Tibial artery (tissue), 4 donors: ENCODE measurements at places on chromosomes 5 and 9.
A peak's percentile ranks its signal among the peaks of the same experiment; 100 is the strongest.

DNA sequence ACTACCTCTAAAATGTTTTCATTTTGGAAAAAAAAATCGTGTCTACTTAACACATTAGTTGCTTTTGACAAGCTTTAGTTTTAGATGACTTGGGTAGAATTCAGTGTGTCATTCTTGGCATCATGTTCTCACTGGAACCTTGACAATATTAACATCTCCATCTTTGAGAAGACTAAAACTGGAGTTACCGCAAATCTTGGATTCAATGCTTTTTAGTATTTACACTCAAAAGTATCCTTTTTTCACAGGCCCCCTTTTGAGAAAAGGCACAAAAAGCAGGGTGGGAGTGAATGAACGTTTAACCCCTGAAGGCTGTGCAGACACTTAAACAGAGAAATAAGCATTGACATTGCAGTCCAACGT is 549.1 kb downstream of the CSNK1G3 start:
- no peak for DNase-seq

GRCh38 chr9:18360005-18360404 is 113.9 kb upstream of the ADAMTSL1 start:
- DNase-seq: no peak

DNA sequence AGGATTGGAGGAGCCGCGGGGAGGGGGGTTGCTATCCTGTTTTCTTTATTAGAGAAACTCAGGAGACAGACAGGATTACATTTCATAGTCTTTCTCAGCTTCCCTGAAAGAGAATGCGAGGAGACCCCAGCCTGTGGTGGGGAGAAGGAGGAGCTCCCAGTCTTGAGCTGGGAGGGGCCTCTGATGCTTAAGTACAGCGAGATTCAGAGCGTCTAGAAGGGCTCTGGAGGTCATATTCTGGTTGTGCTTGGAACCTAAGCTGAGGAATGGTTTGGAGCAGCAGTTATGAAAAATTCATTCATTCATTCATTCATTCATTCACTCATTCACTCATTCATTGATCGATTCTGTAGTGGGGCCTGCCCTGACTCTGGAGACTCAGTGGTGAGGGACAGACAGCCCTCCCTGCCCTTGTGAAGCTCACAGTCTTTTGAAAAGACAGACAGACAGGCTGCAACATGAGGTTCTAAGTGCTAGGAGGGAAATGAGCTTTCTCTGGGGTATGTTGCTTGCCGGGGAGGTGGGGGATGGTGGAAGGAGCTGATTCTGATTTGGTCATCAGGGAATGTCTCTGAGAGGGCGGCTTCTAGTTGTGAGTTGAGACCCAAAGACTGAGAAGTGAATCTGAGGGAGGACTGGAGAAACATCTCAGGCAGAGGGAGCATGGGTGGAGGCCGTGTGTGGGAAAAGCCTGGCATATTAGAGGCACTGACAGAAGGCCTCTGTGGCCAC is 2.5 kb upstream of the SPRY4 start:
- DNase-seq: no peak

DNA sequence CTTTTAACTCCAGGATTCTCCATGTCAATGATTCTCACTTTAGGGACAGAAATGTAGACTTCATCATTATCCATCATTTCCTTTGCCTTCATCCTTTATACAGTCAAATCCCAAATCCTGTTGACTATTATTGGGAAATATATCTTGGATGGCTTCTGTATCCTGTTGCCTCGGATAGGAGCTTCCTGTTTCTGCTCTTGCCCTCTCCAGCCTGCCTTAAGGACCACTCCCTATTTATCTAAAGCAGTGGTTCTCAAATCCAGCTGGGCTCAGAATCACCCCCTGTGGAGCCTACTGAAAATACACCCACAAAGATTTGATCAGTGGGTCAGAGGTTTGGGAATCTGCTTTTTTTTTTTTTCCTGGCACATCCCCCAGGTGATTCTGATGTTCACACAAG is 8.5 kb downstream of the AFAP1L1 start:
- DNase-seq: no peak

- DNase-seq: no peak
These were observed 142.5 kb downstream of the DENND1A start for GRCh38 chr9:123787416-123787815.

DNA sequence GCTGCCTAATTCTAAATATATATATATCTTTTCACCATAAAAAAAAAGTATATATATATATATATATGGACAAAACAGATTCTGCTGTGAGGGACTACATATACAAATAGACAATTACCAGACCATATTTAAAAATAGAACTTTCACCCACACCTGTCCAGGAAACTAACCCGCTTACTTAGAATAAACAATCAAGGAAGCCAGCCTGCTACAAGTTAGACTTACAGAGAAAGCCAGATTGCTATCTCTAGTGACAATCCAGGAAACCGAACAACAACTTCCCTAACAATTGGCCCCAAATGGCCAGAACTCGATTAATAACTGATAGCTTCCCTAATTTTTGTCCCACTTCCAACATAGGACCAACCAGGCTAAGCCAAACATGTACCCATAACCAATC is 5.9 kb downstream of the GLDC start:
- no peak for DNase-seq

GRCh38 chr9:135857843-135858242 is 49.5 kb downstream of the CAMSAP1 start:
- DNase-seq: no peak

DNA sequence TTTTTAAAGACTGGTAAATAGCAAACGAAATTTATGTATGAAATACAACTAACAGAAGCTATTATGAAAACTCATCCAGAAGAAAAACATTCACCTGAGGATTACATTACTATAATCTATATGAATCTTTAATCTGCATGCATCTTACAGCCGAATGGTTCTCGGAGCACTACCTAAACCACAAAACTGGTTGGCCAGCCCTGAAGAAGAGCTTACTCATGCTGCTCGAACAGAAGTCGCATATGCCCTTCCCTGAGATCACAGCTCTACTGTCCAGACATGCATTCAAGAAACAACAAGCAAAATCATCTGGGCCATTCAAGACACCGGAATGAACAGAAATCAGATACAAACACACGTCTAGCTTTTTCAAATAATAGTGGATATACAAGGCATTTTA is 931.0 kb upstream of the DMAC1 start:
- no peak for DNase-seq

DNA sequence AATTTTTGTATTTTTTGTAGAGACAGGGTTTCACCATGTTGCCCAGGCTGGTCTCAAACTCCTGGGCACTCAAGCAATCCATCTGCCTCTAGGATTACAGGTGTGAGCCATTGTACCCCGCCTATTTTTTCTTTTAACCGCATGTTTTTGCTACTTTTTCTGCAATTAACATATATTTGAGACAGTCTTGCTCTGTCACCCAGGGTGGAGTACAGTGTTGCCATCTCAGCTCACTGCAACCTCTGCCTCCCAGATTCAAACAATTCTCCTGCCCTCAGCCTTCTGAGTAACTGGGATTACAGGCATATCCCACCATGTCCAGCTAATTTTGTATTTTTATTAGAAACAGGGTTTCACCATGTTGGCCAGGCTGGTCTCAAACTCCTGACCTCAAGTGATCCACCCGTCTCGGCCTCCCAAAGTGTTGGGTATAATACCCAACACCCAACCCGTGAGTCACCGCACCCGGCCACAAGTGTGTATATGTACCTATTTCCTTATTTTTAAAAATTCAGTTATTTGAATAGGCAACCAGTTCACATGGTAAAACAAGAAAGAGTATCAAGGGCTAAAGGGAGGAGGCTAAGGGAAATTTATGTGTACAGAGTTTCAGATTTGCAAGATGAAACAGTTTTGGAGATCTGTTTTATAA is 13.3 kb downstream of the PHAX start:
- no peak for DNase-seq

GRCh38 chr9:87402537-87402936 is 95.1 kb upstream of the DAPK1 start:
- no peak for DNase-seq

DNA sequence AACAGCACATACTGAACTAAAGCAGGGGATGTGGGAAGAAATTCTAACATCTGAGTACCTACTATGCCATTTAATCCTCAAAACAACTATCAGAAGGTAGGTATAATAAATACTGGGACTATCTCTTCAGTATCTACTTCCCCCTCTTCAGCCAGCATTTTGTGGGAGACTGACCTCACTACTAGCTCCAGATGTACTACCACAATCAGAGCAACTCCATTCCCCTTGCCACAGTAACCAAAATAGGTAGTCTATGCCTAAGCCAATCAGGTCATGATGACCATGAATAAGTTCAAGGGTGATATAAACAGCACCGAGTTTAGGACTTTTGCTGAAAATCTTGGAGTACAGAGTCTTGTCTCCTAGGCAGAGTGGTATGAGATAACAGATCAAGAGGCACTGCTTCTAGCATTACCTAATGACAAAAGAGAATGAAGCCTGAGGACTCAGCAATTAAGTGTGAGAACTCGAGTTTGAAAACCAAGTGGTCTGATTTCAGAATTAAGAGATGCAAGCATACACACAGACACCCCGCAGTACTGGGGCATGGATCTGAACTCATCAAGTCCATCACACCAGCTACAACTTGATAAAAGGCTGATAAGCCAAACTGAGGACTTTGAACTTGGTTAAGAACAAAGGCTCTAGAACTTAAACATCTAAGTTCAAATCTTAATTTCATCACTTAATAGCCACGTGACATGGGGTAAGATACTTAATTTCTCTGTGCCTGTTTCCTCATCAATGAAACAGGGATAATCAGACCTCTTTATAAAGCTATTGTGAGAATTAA is 9.7 kb downstream of the FNIP1 start:
- no peak for DNase-seq

GRCh38 chr9:128634651-128635262 is 21.9 kb downstream of the DYNC2I2 start:
- no peak for DNase-seq

- DNase-seq: no peak
These were observed 53.3 kb upstream of the FAM169A start for GRCh38 chr5:74919487-74919886.

DNA sequence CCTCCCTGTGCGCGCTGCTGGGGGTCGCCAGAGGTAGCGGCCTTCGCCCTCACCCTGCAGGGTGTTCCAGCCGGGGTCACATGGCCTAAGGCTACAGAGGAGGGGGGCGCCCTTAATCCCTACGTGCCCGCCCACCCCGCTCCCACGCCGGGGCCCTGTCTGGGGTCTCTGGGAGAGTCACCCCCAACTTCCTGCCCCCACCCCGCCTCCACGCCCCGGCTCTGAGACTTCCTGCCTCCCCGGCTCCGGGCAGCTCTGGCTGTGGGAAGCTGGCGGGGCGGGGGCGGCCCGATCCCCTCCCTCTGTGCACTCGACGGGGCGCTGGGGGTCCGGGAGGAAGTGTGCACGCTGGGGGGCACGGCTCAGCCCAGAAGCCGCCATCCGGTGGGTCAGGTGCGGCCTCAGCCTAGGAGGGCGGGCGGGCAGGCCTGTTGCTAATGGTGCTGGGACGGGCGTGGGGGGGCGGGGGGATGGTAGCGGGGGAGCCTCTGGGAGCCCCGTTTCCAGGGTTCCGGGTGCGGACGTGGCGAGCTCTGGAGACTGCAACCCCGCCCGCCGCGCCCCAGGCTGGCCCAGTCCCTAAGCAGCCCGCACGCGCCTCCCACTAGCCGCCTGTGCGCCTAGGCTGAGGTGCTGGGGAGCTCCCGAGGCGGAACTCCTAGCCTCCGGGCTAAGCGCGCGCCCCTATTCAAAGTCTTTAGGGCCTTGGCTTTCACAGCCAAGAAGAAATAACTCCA is 61.6 kb downstream of the CXXC5 start:
- no peak for DNase-seq

DNA sequence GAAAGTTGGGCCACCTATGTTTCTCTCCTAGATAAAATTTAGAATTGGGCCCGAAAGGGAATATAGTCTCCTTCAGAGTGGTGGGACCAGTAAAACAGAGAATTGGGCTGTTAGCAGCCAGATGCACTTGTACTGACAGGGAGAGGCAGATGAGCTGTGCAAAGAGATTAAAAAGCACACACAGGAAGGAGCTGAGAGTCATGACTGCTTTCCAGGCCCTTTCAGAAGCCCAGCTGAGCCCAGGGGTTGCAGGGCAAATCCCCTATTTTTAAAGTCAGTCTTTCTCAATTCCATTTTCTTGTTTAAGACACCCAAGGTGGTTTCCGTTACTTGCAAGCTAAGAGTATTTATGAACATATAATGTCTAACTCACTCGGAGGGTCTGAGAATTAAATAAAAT is 130.4 kb downstream of the PRELID2 start:
- no peak for DNase-seq

GRCh38 chr9:110255463-110256379 is 586 bp downstream of the TXN start:
- peak; percentile 85 for DNase-seq

GRCh38 chr5:141503681-141504080 is 14.8 kb downstream of the PCDHGC5 start:
- no peak for DNase-seq

DNA sequence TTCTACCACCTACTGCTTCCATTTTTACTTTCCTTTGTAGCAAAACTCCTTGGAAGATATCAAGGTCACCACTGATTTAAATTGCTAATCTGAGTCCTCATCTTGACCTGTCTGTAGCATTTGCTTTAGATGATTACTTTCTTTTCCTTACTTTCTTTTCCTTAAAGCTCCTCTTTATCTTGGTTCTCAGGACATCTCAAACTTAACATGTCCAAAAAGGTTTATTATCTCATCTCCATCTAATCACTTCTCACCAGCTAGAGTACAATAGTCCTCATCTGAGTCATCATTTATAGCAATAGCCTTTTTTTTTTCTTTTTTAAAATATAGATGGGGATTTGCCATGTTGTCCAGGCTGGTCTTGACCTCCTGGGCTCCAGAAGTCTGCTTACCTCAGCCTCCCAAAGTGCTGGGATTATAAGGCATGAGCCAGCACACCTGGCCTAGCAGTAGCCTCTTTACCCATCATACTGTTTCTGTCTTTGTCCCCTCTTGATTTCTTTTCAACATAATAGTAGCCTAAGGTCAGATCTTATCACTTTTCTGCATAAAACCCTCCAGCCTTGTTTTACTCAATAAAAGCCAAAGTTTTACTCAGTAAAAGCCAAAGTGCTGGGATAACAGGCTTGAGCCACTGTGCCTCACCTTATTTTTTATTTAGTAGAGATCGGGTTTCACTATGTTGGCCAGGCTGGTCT is 32.9 kb upstream of the GPR21 start:
- DNase-seq: no peak

GRCh38 chr5:80481019-80481893 is 6.6 kb upstream of the FAM151B start:
- DNase-seq: no peak

- DNase-seq: no peak
These were observed 12.5 kb downstream of the SH3RF2 start for GRCh38 chr5:145948921-145949320.

GRCh38 chr5:68398146-68398812 is 182.7 kb downstream of the PIK3R1 start:
- DNase-seq: no peak

DNA sequence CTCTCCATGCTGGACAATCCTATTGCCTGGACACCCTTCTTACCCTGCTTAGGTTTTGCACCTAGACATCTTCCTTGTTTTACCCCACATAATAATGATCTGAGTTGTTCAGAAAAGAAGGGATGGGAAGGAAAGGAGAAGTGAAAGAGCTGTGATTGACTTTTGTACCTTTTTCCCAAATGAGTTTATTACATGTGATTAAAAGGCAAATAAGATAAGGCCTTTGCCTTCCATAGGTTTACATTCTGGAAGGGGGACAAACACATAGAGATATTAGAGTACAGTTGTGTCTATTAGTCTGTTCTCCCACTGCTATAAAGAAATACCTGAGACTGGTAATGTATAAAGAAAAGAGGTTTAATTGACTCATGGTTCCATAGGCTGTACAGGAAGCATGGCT is 67.1 kb upstream of the RIOK2 start:
- no peak for DNase-seq

- DNase-seq: no peak
These were observed 429.9 kb downstream of the GABRG2 start for GRCh38 chr5:162497455-162497854.
